ENCODE measurements at places on chromosomes 2 and 18. TPM values are rescaled to one million over a fixed set of nuclear protein-coding genes. Genes with fewer than 3 reads are reported as not detected.

The QPCT gene
- total RNA-seq: 88.1 TPM

The PDE1A gene
- 1.9 TPM for total RNA-seq

The ST6GAL2 gene
- total RNA-seq: 0.80 TPM

The TMEM37 gene
- 8.7 TPM for total RNA-seq

The ARHGEF4 gene
- total RNA-seq: 106 TPM

The RAMP1 gene
- total RNA-seq: 19.1 TPM

The AMER3 gene
- not detected for total RNA-seq

The STAM2 gene
- total RNA-seq: 22.7 TPM

The LRRC30 gene
- not detected for total RNA-seq

The PPIL3 gene
- total RNA-seq: 17.3 TPM

The METTL5 gene
- 34.2 TPM for total RNA-seq

The C2orf78 gene
- not detected for total RNA-seq

The LHCGR gene
- total RNA-seq: 0.19 TPM

The MC5R gene
- not detected for total RNA-seq

The HOXD3 gene
- 1.7 TPM for total RNA-seq

The PAX3 gene
- total RNA-seq: 4.6 TPM

The DSG2 gene
- 28.0 TPM for total RNA-seq

The STARD6 gene
- total RNA-seq: not detected

The NHEJ1 gene
- 13.2 TPM for total RNA-seq

The INHA gene
- 0.58 TPM for total RNA-seq

The CNRIP1 gene
- total RNA-seq: 12.8 TPM

The KIF1A gene
- 2.2 TPM for total RNA-seq

The LOXL3 gene
- 2.5 TPM for total RNA-seq

The RNF152 gene
- 112 TPM for total RNA-seq

The TUBA3E gene
- total RNA-seq: not detected

The IL36A gene
- total RNA-seq: not detected

The OXER1 gene
- not detected for total RNA-seq

The RGPD4 gene
- not detected for total RNA-seq

The PLGLB1 gene
- total RNA-seq: 0.75 TPM

The SNRNP27 gene
- 55.6 TPM for total RNA-seq

The CBLN2 gene
- total RNA-seq: not detected

The CNGA3 gene
- total RNA-seq: not detected

The GAL3ST2 gene
- 4.7 TPM for total RNA-seq

The MYO5B gene
- 55.2 TPM for total RNA-seq

The SNORC gene
- total RNA-seq: 27.2 TPM

The SPC25 gene
- not detected for total RNA-seq

The SPHKAP gene
- total RNA-seq: 0.13 TPM

The CDH19 gene
- total RNA-seq: 5.4 TPM

All from lower leg skin (tissue), 4 donors.